Esophagus muscularis mucosa (tissue), 4 donors: ENCODE measurements at places on chromosomes 5 and 9. TPM values are rescaled to one million over a fixed set of nuclear protein-coding genes. Genes with fewer than 3 reads are reported as not detected.

Gene SPINK6
- total RNA-seq, result not detected

Gene IL7R
- 4.2 TPM for total RNA-seq

Gene KIF4B
- under 0.01 TPM for total RNA-seq

Gene IL4
- not detected for total RNA-seq

Gene PLK2
- total RNA-seq, result 33.3 TPM

Gene C5orf52
- total RNA-seq, result not detected

Gene FBLL1
- total RNA-seq, result 0.33 TPM

Gene STRBP
- total RNA-seq, result 11.2 TPM

Gene LHX3
- not detected for total RNA-seq

Gene OR13C5
- not detected for total RNA-seq

Gene GRM6
- total RNA-seq, result not detected

Gene KLHL3
- 7.8 TPM for total RNA-seq

Gene ABLIM3
- total RNA-seq, result 40.9 TPM

Gene TPPP
- total RNA-seq, result 28.7 TPM

Gene SPATA24
- 2.9 TPM for total RNA-seq

Gene LMNB1
- 1.7 TPM for total RNA-seq

Gene ORM1
- total RNA-seq, result not detected

Gene SPATA31A3
- total RNA-seq, result not detected

Gene WDR38
- not detected for total RNA-seq

Gene IFNA13
- total RNA-seq, result not detected

Gene DNM1
- 10.9 TPM for total RNA-seq

Gene KIF20A
- total RNA-seq, result not detected

Gene POU5F2
- total RNA-seq, result 2.5 TPM

Gene SPATA31C1
- not detected for total RNA-seq

Gene ALDOB
- total RNA-seq, result 0.33 TPM

Gene PDE6A
- not detected for total RNA-seq

Gene SLC36A3
- not detected for total RNA-seq

Gene FOXE1
- not detected for total RNA-seq

Gene SEMA4D
- 14.1 TPM for total RNA-seq

Gene FAT2
- not detected for total RNA-seq
